ENCODE measurements at places on chromosomes 7 and 10. TPM values are rescaled to one million over a fixed set of nuclear protein-coding genes. Genes with fewer than 3 reads are reported as not detected.

Gene LRRC4
- total RNA-seq, result 39.6 TPM

Gene STEAP1B
- not detected for total RNA-seq

Gene TSPAN33
- total RNA-seq, result 11.1 TPM

Gene PON3
- not detected for total RNA-seq

Gene TEX36
- not detected for total RNA-seq

Gene TET1
- 2.2 TPM for total RNA-seq

Gene MRM2
- total RNA-seq, result 35.5 TPM

Gene TMEM184A
- total RNA-seq, result not detected

Gene LRRC18
- not detected for total RNA-seq

Gene TMEM130
- not detected for total RNA-seq

Gene AGR2
- 0.19 TPM for total RNA-seq

Gene CAMK1D
- total RNA-seq, result 0.11 TPM

Gene WNT2
- total RNA-seq, result not detected

Gene CYP3A5
- not detected for total RNA-seq

Gene LRGUK
- 1.9 TPM for total RNA-seq

Gene RAMP3
- total RNA-seq, result not detected

Gene NRG3
- total RNA-seq, result not detected

Gene CPN1
- not detected for total RNA-seq

Gene CHST15
- total RNA-seq, result 0.07 TPM

Gene KAT6B
- total RNA-seq, result 64.1 TPM

Gene METTL27
- not detected for total RNA-seq

Gene NEUROD6
- total RNA-seq, result not detected

Gene DDC
- not detected for total RNA-seq

Gene KIF11
- 14.2 TPM for total RNA-seq

Gene LRIT2
- not detected for total RNA-seq

Gene PHKG1
- 0.22 TPM for total RNA-seq

Gene HMX3
- total RNA-seq, result not detected

Gene LSM5
- 24.0 TPM for total RNA-seq

Gene SLC26A3
- not detected for total RNA-seq

Gene TMEM72
- not detected for total RNA-seq

Gene SAP25
- 4.9 TPM for total RNA-seq

Gene SLIT1
- total RNA-seq, result 2.2 TPM

Gene NRBF2
- total RNA-seq, result 26.1 TPM

Gene CPVL
- not detected for total RNA-seq

Gene NFE2L3
- not detected for total RNA-seq

Gene ATP5MK
- 63.3 TPM for total RNA-seq

Gene C7orf57
- total RNA-seq, result not detected

Gene CHCHD3
- total RNA-seq, result 146 TPM

Gene PRKAG2
- total RNA-seq, result 6.3 TPM
